ENCODE measurements at places on chromosomes 6 and 20.

GRCh38 chr6:129617986-129618385 is 92.0 kb downstream of the ARHGAP18 start:
- no peak for DNase-seq

DNA sequence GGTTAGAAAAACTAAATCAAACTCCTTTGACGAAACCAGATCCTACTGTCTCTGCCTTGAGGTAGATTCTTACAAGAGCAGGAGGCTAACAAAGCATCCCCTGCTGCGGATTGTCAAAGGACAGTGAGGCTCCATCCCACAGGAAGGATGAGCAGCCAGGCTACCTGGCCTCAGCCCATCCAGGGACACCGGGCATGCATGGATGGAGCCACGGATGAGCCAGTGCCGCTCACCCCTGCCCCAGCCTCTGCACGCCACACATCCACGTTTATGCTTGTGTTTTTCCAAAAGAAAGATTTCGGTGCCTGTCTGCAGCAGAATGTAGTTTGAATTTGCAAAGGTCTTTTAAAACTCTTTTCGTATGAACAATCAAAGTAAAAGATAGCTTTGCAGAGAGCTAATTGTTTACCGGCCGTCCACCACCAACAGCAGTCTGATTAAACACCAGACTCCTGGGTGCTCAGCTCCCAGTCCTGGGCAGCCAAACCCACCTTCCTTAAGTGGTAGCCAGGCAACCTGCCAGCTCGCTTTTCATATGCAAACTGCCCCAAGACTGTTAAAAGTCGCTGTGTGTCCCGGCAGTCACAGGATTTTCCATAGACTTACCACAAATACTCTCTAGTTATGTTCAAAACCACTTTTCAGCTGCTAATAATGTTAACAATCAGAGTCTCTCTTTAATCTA is 999 bp downstream of the THBS2 start:
- no peak for DNase-seq

- DNase-seq: no peak
Observed at GRCh38 chr6:10413850-10414738, 780 bp downstream of the TFAP2A start.

GRCh38 chr6:2102966-2103365 is 142.4 kb downstream of the GMDS start:
- no peak for DNase-seq

GRCh38 chr20:32772046-32772445 is 9.9 kb downstream of the DNMT3B start:
- no peak for DNase-seq

DNA sequence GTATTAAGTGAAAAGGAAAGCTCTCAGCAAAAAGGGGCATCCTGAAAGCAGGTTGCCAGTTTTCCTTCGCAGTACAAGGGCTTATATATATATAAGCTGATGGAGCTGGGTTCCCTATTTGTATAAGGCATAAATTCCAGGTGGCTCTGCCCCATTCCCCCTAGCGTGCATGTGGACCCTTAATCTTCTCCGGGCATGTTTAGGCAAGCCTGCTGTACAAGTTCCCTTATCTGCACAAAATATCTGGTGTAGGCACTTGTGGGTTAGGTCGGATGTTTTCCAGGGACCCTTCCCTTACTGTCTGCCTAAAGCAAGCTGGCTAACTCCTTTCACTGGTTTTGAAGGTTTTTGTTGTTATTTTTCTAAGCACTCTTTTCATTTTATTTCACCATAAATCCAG is 140.7 kb downstream of the FUT9 start:
- no peak for DNase-seq

DNA sequence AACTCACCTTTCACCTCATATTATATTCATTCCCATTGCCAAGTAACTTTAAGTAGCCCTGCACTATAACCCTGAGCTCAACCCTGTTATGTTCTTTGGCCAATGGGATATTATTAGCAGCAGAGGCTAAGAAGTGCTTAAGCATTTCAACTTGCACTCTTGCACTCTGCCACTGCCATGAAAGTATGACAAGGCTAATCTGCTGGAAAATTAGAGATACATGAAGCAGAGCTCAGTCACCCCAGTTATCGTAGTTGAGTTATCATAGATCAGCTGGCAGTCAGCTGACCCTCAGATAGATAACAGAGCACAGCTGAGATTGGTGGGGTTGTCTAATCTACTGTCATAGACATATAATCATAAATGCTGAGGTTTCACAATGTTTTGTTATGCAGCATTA is 209.4 kb upstream of the RUNX2 start:
- DNase-seq: no peak

DNA sequence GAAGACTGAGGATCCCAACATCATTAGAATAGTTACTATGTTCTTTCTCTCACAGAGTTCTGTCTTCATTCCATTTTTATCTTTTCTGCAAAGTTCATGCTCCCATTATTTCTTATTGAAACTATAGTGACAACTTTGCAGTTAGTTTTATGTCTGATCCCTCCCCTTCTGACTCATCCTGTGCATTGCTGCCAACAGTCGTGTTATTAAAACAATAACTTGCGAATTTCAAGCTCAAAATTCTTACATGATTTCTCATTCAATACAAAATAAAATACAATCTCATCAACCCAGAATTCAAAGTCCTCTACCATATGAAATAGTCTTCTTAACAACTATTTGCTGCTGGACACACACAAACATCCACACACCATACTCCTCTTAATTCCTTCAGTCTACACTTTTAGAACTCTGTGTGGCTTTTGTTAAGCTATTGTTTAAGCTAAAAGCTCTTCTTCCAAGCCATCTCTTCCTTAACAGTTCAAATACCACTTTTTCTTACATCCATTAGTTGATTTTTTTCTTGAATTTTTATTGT is 261.4 kb upstream of the IRAK1BP1 start:
- no peak for DNase-seq

DNA sequence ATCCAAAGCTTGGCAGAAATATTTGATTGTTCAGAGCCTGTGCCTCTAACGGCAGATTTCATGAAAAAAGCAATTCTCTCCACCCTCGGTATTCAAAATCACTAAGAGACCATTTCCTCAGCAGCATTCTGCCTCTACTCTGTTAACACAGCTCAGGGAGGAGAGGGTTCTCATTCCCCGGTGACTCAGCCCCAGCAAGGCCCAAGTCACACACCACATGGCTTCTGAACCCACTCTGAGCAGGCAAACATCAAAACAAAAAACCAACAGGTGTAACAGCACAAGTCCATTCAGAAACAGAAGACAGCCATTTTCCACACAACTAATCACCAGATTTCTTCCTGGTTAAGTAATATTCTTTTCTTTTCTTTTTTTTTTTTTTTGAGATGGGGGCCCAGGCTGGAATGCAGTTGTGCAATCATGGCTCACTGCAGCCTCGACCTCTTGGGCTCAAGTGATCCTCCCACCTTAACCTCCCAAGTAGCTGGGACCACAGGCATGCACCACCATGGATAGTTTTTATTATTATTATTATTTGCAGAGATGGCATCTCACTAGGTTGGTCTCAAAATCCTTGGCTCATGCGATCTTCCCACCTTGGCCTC is 55.4 kb downstream of the GFOD1 start:
- no peak for DNase-seq

GRCh38 chr6:158911746-158912480 is 88.1 kb downstream of the RSPH3 start:
- no peak for DNase-seq

- DNase-seq: no peak
Observed at GRCh38 chr20:44644667-44645131, 6.8 kb downstream of the ADA start.

DNA sequence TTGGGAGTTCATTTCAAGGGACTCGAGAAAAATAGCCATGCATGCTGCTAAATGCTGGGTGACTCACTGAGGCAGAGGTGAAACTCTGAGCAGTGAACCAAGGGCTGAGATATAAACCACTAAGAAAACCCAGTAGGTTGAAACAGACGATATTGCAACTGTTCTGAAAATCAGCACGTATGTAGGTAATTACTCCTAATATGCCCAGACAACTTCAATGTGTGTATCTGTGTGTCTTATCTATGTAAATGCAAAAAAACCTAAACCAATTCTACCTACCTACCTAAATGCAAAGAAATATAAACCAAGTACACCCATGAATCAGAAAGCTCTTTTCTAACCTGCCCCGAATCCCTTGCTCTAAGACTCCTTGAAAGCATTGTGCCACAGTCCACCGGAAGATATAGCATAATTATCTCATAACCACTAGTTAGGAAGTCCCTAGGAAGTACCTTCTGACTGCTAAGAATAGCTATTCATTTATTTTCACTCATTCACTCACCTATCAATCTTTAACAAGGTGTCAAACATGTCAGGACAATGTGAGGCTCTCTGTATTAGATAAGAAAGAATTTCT is 458.7 kb upstream of the RUNX2 start:
- DNase-seq: no peak

- DNase-seq: no peak
Observed at GRCh38 chr6:42220807-42221206, 3.1 kb upstream of the MRPS10 start.

- DNase-seq: no peak
Observed at GRCh38 chr20:3820901-3821727, 767 bp downstream of the AP5S1 start.

- DNase-seq: no peak
Observed at GRCh38 chr6:13369591-13369990, 41.3 kb upstream of the TBC1D7 start.

- no peak for DNase-seq
Observed at GRCh38 chr20:58710481-58711265, 18.1 kb downstream of the NPEPL1 start.

- no peak for DNase-seq
Observed at GRCh38 chr6:7163661-7164071, 55.9 kb downstream of the RREB1 start.

DNA sequence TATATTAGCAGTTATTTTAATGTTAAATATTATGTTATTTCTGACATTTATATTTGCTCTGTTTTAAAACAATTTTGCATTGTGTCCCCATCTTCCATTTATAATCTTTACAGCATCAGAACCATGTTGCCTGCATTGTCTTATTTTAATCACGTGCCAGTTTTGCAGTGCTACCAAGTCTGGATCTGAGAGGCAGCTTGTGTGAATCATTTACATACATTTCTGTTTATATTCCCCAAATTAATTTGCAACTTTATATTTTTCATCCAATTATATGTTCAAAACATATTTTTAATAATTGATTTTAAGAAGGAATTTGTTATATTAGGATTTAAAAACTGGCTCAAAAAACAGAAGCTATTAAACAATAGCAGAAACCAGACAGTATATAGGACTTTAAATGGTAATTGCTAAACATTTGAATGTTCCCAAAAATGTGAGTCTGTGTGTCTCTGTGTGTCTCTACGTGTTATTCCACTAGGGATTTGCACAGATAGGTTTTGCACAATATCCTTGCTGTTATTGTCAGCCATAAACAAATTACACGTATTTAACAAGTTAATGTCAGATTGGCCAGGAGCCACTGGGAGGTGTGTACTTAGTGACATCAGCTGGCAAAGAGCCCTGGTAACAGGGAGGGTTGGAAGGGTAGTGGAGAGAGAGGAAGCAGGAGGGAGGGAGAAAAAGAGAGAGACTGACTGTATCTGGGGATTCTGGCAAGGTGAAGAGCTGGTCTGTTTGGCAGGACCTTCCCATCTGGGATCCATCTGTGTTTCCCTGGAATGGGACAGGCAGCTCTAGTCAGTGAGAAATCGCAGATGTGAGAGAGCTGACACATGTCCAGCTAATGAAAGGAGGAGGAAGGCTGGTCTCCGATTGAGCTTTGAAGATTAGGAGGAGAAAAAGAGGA is 72.1 kb downstream of the CBFA2T2 start:
- DNase-seq: no peak

GRCh38 chr20:32861446-32861845 is 2.7 kb downstream of the EFCAB8 start:
- no peak for DNase-seq

GRCh38 chr20:39019805-39020325 is 57.7 kb downstream of the DHX35 start:
- no peak for DNase-seq

DNA sequence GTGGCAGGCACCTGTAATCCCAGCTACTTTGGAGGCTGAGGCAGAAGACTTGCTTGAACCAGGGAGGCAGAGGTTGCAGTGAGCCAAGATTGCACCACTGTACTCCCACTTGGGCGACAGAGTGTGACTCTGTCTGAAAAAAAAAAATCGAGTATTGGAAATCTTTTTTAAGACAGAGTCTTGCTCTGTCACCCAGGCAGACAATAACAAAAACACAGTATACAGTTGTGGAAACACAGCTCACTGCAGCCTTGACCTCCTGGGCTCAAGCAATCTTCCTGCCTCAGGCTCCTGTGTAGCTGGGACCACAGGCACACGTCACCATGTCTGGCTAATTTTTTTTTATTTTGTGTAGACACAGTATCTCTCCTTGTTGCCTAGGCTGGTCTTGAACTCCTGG is 15.0 kb downstream of the NANP start:
- DNase-seq: no peak

DNA sequence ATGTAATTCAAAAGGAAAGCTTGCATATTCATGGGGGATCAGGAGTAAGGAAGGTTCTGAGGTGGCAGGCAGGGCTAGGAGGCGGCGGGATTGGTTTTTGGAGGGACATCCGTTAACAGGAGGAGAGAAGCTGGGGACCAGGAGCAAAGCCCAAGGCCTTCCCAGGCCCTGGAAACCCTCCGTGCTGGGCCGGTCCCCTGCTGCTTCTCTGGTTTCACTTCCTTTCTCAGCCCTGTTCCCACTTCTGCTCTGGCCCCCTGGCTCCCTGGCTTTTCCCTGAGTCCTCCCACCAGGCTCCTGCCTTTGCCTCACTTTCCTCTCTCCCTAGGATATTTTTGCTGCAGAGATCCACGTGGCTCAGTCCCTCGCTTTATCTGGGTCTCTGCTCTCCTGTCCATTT is 26.4 kb upstream of the SALL4 start:
- DNase-seq: no peak

DNA sequence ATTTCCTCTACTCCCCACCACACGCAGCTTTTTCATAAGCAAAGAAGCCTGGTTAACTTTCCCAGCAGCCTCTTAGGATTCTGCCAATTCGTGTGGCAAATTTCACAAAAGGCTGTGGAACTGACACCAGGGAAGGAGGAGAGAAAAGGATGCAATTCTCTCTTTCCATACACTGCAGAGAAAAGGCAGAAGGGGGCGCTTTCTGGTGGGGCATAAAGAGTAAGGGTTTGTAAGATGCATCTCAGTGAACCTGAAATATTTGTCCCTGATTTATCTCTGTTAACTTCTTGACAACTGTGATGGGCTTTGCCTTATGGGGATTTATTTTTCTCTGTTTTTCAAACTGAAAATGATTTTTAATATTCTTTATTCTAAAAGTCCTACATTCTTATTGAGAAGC is 45.5 kb upstream of the GLP1R start:
- no peak for DNase-seq

DNA sequence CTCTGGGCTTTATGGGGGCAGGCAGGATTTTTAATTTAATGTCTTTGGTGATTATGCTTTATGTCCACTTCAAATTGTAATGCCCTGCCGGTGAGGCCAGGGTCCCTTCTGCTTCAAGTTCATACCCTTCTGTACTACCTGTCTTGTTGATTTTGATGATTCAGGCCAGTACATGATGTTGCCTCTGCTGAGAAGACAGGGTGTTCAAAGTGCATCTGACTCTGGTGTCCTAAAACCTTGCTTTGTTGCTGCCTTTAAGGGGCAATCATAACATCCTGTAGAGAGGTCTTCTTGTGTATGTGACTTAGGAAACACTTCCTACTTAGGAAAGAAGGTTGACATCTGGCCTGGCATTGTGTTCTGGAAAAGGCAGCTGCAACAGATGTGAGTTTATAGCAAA is 113.2 kb downstream of the TMEM170B start:
- DNase-seq: no peak

Data from cortex of kidney (tissue), 1 donor.